ENCODE measurements at places on chromosomes 4 and X.

DNA sequence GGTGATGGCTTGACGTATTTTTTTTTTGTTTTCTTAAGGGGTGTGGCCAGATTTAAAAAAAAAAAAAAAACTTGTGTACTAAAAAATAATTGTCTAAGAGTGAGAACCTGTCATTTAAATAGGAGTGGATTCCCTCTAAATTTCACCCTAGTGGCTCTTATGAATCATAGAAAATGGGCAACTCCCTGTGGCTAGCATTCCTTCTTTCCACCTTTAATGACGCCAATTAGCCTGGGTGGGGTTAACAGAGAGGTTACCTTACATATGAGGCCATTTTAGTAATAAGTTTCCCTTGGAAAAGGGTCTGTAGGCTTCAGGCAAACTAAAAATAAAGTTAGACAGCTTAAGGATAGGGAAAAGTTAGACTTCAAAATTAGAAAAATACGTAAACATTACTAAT lies 223.5 kb upstream of the FAM241A start:
- DNase-seq = no peak

GRCh38 chr4:2364654-2365053 lies 53.8 kb downstream of the ZFYVE28 start:
- peak; percentile 42 for DNase-seq

- no peak for DNase-seq
Measured at GRCh38 chr4:176717237-176717636, 75.5 kb downstream of the VEGFC start.

- DNase-seq = no peak
Measured at GRCh38 chrX:20315140-20315539, 48.4 kb upstream of the RPS6KA3 start.

- DNase-seq = no peak
Measured at GRCh38 chr4:41881981-41882624, 53.1 kb upstream of the TMEM33 start.

- no peak for DNase-seq
Measured at GRCh38 chr4:33111117-33111516, 2390.9 kb downstream of the PCDH7 start.

DNA sequence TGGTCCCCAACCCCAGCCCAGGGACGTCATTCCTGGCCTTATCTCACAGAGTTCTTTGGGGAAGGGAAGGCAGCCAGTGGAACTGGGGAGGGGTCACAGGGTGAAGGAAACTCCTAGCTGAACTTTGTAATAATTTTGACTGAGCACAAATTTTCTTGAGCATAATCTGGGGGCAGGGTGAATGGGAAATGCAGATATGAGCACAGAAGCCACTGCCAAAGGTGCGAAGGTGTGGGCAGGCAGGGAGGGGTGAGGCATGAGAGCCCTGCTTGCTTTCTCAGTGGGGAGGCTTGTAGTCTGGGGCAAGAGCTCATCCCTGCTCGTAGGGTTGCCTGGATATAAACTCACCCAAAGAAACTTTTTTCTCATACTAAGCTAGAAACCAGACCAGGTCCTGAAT lies 34.9 kb downstream of the MGAT4D start:
- no peak for DNase-seq

GRCh38 chrX:13266641-13267345 lies 53.1 kb downstream of the ATXN3L start:
- DNase-seq = no peak

DNA sequence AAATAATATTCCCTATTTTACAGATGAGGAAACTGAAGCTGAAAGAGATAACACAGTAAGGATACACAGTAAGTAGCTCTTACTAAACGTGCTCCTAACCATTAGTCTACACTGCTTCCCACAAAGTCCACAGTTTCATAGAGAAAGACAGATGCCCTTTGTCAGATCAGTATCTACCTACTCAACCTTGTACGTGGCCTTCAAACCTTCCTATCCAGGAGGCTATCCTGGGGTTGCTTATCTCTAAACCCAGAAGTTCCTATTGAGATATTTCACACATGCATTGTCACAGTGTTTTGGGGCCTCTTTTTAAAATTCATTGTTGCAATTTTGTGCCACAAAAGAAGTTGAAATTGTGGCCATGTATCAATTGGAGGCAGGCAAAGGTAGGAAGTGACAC lies 208.0 kb downstream of the ENOX2 start:
- no peak for DNase-seq

GRCh38 chrX:13051529-13052172 lies 7.2 kb upstream of the FAM9C start:
- no peak for DNase-seq

- DNase-seq = no peak
Measured at GRCh38 chr4:15779809-15780208, 1.7 kb downstream of the CD38 start.

- no peak for DNase-seq
Measured at GRCh38 chrX:97766501-97767095, 882.9 kb downstream of the RPA4 start.

DNA sequence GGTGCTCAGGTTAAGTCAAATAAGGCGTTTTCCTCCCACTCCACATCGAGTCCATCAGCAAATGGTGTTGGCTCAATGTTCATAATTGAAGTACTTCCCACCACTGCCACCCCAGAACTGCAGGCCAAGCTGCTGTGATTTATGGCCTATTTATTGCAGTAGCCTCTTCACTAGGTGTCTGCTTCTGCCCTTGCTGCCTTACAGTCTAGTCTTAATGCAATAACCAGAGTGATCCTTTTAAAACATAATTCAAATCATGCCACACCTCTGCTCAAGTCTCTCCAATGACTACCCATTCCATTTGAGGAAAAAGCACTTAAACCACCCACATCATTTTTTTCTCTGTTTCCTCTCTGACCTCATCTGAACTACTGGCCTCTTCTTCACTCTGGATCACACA lies 220.3 kb downstream of the KCNIP4 start:
- DNase-seq = no peak

GRCh38 chr4:129614611-129615010 lies 518.7 kb downstream of the C4orf33 start:
- no peak for DNase-seq

DNA sequence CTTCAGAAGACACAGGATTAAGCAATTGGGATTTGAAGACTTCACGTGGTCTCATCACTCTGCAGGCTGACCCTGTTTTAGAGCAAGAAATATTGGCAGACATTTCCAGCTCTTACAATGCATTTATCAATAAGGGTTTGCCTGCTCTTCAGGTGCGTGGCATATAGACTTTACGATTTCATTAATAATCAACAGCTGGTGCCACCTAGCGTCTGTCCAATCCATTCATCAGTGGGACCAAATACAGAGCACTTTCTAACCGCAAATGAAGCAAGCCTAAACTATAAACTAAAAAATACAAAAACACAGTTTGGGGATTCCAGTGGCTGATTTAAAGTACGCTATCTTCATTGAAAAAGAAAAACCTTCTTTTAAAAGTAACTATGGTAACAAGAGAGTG lies 125.4 kb upstream of the DMD start:
- no peak for DNase-seq

DNA sequence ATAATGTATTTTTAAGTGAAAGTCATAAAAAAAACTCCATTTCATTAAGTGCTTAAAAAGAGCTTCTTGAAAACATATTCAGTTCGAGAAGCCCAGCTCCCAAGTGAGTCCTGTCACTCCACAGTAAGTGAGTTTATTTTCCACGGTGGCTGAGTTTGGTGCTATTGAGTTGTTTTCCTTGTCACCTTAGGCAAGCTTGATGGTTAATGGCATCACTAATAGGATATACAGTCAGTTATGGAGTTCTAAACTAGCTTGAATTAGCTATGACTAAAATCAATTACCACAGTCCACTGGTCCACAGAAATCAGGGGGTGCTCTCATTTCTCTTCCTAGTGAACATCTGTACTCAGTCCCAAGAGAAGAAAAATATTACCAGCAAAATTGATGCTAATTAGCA lies 1526.2 kb upstream of the IGFBP7 start:
- no peak for DNase-seq

DNA sequence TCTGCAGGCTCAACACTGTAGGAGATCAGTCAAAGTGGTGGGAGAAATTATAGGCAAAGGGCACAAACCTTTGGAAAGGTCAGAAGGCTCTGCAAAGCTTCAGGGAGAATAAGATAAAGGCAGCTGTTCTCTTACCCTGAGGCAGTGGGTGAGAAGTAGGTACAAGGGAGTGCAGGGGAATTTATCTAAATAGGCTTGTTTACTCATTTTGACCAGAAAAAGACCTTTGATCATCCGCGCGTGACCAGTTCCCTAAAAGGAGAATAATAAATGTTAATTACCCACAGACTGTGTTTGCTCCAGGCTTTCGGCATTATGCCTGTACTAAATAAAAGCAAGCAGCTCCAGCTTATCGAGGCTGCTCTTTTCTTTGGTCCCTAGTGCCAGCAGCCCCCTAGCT lies 9.3 kb downstream of the FGFBP2 start:
- DNase-seq = no peak

DNA sequence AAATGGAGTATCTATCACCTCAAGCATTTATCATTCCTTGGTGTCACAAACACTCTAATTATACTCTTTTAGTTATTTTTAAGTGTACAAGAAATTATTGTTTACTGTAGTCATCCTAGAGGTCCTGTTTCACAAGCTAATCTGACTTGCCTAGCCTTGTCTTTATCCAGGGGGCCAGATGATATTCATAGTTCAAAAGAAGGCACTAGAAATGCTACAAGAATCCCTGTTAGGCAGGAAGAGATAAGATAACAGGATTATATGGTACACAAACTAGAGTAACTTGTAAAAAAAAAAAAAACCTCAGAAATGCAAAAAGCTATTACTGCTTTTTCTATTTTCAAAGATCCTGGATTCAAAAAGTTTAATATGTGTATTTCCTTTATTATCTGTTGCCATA lies 95.8 kb downstream of the MBNL3 start:
- DNase-seq = no peak

DNA sequence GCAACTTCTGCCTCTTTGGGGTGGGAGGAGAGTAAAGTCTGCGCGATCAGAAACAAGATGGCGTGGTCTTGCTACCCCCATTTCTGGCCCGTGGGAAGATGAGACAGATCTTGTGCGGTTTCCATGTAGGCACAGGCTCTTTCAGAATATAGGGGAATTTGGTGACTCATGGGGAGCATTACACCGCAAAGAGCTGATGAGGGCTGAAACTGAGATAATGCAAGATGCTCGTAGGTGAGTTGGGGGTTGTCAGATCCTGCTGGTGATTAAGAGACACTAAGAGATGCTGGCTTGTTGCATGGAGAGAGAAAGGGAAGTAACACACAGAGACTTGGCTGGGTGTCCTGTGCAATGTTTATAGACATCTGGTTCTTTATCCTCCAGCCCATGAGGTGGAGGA lies 1.5 kb downstream of the EVC start:
- DNase-seq = no peak

GRCh38 chr4:116668190-116668589 lies 417.2 kb downstream of the TRAM1L1 start:
- DNase-seq = no peak

GRCh38 chr4:109191216-109191615 lies 111.2 kb downstream of the COL25A1 start:
- DNase-seq = no peak

- no peak for DNase-seq
Measured at GRCh38 chr4:94802091-94802490, 44.3 kb downstream of the BMPR1B start.

DNA sequence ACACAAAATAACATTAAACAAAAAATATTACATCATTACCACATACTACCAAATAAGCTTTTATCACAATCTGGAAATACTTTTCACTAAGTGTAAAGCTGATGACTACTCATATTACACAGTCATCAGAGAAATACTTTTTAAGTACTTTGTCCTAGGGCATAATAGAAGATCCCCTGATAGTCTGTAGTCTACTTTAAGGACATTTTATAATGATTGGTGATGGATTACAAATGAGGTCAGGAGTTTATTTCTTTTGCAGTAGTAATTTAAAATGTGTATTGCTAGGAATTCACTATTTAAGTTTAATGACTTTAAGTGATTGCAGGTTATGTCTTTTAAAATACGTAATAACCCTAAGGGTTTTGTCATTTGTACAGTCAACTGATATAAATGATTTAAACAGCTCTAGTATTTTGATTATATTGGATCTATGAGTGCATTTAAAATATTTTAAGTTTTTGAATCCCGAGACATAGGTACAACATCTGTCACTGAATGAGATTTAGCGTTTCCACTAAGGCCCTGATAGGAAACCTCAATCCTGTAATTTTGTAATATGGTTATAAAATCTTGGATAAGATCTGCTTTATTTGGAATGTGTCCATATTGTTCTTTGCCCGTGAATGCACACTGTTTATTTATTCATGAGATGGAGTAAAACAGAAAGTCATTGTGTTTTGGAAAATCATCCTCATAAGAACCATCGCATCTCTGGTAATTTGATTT lies 189.5 kb downstream of the ARAP2 start:
- no peak for DNase-seq

DNA sequence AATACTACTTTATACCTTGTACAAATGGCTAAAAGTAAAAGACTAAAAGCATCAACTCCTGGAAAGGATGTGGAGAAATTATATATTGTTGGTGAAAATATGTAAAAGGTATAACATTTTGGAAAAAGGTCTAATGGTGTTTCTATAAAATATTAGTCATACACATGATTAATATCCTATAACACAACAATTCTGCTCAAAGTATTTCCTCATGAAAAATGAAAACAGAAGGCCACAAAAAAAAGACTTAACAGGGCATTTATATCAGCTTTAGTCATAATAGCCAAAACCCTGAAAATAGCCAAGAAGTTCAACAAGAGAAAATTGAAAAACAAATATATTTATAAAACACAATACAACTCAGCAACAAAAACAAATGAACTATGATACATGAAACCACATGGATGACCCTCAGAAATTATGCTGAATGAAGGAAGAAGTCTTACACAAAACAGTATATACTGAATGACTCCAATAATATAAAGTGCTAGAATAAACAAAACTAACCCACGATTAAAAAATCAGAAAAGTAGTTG lies 38.8 kb downstream of the TBCK start:
- DNase-seq = no peak

DNA sequence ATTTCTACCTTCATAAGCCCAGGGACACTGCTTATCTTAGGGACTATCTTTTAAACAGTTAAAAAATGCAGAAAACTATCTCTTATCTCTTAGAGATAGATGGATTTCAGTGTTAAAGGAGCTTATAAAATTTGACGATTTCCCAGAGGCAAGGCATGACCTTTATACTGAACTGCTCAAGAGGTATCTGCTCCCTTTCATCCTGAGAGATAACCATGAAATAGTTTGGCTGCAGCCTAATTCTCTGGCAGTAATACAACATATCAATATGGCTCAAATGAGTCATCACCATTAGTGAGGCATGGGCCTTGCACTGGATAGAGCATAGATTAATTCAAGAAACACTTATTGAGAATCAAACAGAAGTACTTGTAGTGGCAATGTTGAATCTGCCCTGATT lies 348.2 kb upstream of the GRIA3 start:
- DNase-seq = no peak

GRCh38 chr4:8866828-8867623 lies 4.6 kb downstream of the HMX1 start:
- no peak for DNase-seq
